ENCODE measurements at places on chromosomes 2 and 18.

- no peak for DNase-seq
Observed at GRCh38 chr2:138115666-138116065, 151.4 kb downstream of the HNMT start.

DNA sequence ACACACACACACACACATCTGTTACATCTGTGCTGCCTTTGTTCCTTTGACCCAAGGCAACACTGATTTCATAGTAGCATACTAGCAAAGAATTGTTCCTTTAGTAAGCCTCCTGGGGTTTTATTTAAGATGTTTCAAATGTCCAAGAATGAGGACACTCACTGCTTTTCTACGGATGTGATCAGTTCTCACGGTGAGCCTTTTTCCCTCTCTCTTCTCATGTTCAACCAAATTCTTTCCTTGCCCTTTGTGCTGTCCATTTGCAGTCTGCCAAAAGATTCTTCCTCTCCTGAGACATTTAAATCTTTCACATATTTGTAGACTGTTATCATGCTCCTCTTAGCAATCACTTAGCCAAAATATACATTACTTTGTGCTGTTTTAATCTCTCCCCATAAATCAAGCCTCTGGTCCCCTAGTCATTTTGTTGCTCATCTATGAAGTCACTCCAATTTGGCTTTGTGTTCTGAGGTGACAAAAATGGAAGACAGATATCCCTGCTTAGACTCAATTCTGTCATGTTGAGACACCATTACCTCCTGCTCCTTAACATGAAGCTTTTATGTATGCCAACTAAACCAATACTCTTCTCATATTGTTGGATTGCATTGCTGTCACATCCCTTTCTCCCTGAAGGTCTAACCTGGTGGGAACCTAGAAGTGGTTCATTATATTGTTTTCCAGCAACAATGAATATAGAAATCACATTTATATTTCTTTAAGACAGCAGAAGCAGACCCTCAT is 1605.3 kb upstream of the ACVR2A start:
- no peak for DNase-seq

DNA sequence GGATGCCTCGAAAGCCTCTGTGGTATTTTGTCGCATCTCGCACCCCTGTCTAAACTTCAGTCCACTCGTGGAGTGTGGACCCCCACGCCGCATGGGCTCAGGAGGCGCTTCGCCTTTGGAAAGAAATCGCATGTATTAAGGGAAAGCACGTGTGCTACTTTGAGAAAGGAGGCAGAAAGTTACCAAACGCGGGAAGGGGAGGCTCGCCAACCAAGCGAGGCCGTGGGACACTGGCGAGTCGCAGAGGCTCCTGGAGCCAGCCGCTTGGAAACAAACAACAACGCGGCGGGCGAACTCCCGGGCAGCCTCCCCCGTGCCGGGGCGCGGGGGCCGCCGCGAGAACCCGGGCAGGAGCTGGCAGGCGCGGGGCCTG is 455 bp upstream of the AGAP1 start:
- no peak for DNase-seq

DNA sequence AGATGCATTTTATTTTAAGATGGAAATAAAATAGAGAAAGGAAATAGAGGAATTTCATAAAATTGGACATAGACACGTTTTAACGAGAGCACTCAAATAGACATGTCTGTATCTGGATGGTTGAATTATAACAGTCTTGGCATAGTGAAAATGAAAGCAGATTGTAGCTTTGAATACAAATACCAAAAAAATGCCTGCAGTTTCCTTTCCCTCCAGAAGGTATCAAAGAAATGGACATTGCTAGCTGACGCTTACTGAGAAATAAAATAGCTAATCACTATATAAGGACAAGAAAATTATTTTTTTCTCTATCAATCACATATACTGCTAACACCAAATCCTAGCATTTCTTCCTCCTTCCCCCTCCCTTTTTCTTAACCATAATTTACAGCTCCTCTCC is 11.4 kb upstream of the MAPRE2 start:
- peak; percentile 59 for DNase-seq

DNA sequence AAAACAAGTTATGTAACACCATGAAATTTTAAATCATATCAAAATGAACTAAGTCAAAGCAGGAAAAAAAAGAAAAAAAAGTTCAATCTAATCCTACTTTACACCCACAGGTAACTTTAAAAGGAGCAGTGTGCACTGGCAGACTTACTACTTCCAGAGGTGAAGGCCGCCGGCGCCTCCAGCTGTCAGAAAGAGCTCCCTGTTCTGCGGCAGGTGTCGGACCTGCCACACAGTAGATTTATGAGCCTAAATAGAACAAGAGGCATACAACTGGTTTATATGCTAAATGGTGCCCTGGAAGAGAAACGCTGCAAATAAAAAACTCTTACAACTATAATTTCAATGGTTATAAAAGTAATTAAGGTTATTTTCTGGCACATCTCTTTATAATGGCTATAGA is 23.1 kb upstream of the PNO1 start:
- no peak for DNase-seq

GRCh38 chr2:55985406-55985805 is 61.8 kb upstream of the EFEMP1 start:
- no peak for DNase-seq
